ENCODE measurements at places on chromosomes 11 and 22.

DNA sequence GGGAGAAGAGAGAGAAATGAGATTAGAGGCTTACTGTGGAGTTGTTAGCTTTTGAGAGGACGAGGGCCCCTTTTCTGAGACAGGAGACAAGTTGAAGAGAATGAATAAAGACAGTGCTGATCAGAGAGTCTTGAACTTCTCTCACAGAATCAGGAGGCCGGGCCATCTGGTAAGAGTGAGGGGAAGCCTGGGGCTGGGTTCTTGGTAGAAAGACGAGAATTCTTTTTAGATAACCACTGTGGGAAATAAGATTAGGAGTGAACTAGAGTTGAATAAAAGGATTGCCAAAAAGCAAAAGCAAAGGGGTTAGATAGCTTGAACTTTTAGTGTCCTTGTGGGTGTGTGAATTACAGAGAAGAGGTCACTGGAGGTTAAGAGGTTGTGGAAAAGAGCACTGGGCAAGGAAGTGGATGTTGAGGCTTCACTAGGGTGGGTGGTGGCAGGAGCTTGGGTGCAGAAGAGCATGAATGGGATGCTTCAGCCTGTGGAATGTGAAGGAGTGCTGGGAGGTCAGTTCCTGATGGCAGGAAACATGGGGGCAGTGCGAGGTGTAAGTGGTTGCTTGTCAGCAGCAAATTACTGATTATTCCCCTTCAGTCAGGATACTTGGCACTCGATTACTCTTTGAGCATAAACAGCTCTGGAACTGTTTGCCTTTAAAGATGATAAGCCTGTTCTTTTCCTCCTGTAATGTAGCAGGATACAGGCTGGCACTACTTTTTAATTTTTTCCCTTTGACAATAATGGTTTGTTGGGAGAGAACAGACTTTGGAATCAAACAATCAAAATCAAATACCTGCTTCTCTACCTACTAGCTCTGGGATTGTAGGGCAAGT is 98.3 kb downstream of the ARHGAP42 start:
- no peak for DNase-seq

DNA sequence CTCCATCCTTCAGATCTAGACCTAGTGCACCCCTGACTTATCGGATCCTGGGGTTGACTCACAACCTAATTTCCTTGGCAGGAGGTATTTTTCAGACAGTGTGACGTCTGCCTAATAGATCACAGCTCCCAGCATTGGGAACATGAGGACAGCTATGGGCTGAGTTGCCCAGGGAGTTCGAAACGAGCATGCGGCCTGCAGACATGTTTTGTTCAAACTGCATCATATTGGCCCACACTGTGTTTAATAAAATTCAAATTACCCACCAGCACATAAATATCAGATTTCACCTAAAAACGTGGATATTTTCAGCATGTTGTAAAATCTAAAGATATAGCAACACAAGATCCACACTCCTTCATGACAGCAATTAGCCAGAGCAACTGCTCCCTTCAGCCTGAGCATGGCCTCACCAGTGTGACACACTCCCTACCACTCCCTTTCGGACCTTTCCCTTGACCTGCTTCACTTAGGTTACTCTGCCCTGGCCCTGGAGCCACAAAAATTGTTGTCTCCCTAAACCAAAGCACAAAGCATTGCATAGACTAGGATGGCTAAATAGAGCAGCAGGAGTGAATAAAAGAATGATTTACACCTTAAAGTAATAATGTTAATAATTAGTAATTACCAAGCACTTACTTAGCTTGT is 53.6 kb upstream of the USP47 start:
- DNase-seq = no peak

DNA sequence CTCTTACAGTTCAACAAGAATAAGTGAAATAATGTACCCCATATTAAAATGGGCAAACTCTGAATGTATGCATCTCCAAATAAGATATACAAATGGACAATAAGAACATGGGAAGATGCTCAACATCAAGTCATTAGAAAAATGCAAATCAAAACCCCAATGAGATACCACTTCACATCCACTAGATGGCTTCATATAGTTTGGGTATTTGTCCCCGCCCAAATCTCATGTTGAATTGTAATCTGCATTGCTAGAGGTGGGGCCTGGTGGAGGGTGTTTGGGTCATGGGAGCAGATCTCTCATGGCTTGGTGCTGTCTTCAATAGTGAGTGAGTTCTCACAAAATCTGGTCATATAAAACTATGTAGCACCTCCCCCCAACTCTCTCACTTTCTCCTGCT is 5.7 kb downstream of the MPZL2 start:
- no peak for DNase-seq

GRCh38 chr11:47163193-47163592 is 13.5 kb downstream of the ARFGAP2 start:
- DNase-seq = no peak

DNA sequence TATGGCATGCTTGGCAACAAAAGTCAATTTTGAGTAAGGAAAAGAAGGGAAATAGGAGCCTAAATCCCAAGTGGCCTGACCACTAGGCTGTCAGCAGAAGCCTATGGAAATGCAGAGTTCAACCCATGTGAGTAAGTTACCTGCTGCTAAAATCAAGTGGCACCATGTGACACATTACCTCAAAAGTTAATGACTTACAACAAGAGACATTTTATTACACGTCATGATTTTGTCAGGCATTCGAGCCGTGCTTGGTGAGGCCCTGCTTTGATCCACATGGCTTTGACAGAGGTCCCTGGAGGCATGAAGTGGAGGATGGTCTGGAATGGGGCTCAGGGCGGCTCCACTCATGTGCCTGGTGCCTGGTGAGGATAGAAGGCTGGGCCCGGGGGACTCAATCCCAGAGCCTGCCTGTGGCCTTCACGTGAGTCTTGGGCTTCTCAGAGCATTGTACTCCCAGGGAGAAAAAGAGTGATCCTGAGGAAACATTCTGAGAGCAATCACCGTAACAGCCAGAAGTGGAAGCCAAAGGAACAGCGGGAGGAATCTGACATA is 339.1 kb upstream of the B3GAT1 start:
- DNase-seq = no peak

Data from NCI-H774 (cell line).